ENCODE measurements at places on chromosomes 11 and 22. TPM values are rescaled to one million over a fixed set of nuclear protein-coding genes. Genes with fewer than 3 reads are reported as not detected.

RFPL3 gene
- not detected for total RNA-seq

EMSY gene
- total RNA-seq, result 35.5 TPM

GGTLC2 gene
- total RNA-seq, result not detected

COMMD9 gene
- 68.5 TPM for total RNA-seq

PGA5 gene
- not detected for total RNA-seq

RAG2 gene
- total RNA-seq, result not detected

C11orf87 gene
- not detected for total RNA-seq

OR5A1 gene
- total RNA-seq, result not detected

EIF3F gene
- 136 TPM for total RNA-seq

DNA sequence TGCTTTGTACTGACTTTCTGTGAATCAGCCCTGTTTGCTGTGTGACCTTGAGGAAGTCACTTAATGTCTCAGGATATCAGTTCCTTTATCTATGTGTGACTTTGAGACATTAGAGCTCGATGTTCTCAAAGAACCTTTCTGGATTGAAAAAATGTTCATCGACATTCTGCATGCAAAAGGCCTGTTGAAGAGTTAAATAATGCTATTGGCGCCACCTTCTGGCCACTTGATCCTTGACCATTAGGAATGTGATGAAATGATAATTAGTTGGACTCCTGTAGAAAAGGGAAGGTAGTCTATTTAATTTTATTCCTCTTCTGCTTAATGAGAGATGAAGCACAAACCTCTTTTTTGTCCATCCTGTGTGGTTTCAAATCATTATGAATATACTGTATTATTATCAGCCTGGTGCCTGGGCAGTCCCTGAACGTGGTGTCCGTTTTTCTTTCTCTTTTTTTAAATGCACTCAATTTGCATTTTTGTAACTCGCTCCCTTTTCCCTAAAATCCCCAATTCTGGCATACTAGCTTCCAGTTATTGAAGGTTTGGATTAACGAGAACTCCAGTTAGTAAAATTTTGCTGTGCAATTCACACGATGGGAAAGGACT, 20.7 kb downstream of the ELF5 start:
- DNase-seq, result peak; percentile 68

DNA sequence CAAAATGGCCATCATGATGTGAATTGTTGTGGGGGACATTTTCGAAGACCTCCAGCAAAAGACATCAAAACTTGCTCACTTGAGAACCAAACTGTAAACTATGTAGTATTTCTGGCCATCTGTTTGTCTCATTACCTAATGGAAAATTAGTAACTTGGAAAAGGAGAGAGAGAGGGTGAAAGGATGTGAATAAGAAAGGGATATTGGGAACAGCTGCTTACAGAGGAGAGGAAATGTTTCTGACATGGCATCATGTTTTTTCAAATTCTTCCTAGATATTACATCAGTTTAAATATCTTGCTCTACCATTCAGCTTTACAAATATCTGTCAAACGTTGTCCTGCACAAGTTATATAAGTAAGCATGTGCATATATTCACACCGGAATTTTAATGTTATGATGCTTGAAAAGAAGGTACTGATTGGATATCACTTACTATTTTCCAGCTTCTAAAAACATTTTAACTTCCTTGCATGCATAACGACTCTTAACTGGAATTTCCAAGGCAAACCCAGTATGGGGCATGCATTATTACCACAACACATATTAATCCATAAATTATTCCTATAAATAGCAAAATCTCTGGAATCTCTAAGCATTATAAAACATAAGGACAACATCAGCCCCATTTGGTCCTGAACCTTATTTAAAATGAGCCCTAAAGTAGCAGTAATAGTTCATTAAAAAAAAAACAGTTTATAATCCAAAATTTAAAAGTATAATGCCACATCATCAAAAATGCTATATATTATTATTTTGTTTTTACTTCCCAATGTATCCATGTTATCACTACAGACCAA, 20.0 kb downstream of the GUCY1A2 start:
- no peak for DNase-seq

- no peak for DNase-seq
Measured at GRCh38 chr11:96234866-96235441, 108.0 kb downstream of the MAML2 start.

DNA sequence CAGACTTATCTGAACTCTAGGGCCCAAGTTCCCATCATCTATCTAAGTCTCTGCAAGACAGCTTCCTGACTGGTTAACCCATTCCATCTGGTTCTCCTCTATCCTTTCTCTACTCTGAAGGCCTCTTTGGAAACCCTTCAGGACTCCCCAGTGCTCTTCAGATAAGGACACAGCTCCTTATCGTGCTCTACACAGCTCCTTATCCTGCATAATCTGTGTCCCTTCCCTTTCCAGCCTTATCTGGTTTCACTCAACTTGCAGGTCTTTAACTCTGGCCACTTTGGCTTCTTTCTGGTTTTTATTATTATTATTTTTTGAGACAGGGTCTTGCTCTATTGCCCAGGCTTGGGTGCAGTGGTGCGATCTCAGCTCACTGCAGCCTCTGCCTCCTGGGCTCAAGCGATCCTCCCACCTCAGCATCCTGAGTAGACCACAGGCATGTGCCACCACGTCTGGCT, 10.6 kb downstream of the ENDOD1 start:
- no peak for DNase-seq

DNA sequence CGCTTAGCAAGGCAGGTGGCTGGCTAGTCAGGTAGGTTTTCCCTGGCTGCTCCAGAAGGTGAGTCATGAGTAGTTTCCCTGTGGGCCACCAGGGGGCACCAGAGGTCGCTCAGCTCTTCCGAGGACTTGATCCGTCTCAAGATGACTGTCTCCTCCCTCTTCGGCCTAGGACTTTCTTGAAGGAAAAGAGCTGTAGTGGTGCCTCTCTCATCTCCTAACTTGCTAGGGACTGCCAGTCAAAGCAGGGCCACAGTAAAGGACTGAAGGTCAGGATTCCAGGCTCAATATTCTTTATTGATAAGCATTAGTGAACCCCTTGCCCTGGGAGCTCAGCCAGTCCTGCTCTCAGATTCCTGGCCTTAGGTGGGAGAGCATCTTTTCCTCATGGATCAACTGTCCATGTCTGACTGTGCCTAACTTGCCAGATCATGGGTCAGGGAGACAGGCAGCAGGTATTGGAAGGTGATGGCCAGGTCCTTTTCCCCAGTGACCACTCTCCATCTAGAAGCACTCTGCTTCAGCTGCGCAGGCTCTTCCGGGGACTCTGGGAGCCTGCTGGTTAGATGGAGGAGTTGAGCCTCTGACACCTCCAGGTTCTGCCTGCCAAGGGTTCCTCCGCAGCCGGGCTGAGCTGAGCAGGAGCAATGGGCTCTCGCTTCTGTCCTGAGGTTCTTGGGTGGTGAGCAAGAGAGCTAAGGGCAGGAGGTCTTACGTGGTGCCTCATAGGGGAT, 1.9 kb downstream of the POLD4 start:
- peak; percentile 83 for DNase-seq

DNA sequence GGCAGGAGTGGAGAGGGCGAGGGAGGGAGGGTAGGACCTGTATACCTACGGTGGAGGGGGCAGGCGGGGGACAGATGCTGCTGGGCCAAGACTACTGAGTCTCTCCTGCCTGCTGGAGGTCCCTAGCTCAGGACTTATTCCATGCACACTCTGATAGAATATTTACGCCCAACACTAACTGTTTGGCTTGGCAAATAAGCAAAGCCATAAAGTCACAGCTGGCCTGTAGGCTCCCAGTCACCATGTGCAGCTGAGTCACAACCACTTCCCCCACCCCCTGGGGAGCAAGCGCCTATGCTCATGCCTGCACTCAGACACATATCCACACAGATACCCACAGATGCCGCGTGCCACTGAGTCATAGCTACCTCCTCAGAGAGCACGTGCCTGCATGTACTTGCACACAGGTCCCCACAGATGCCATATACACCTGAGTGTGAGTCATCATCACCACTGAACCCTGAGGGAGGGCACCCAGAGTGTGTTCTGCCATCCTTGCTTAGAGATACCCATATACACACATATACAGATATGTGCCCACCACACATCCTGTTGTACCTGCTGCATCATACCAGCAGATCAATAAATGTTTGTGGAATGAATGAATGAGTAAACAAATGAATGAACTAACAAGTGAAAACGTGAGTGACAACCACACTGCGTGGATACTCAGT, 95.8 kb downstream of the SWAP70 start:
- peak; percentile 92 for DNase-seq

GRCh38 chr11:69435161-69435986, 46.1 kb upstream of the LINC01488 start:
- peak; percentile 32 for DNase-seq

DNA sequence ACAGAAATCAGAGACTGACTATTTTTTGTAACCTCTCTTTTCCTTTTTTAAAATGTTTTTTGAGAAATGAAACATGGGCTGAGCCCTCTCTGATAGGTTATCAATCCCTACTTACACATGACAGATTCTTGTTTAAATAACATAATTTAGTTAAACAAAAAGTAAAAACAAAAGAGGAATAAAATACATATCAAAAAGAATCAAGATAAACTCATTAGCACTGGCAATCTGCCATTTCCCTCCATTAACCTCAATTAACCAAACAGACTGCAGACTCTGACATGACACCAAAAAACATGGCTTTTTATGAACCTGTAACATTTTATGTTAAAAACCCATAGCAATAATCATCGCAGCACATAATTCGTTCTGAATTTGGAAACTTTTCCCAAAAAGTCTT, 284.4 kb upstream of the MTNR1B start:
- no peak for DNase-seq

DNA sequence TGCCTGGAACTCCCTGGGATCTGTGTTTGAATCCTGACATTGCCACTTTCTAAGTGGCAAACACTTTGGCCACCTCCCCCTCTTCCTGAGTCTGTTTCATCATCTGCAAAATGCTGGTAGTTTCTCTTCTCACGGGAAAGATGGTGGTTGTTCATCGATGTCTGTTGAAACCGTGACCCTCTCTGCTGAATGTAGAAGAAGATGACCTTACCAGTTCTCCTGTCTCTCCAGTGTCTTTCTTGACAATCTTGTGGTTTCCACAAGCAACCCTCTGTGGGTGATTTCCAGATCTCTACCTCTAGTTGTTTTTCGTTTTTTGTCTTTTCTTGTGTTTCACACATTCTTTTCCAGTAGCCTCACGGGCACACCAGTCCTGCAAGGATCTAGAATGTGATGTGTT, 27.5 kb downstream of the ZBTB16 start:
- no peak for DNase-seq

- DNase-seq, result no peak
Measured at GRCh38 chr11:61545341-61545740, 35.5 kb downstream of the SYT7 start.

- DNase-seq, result no peak
Measured at GRCh38 chr11:61635304-61635703, 44.9 kb upstream of the DAGLA start.

DNA sequence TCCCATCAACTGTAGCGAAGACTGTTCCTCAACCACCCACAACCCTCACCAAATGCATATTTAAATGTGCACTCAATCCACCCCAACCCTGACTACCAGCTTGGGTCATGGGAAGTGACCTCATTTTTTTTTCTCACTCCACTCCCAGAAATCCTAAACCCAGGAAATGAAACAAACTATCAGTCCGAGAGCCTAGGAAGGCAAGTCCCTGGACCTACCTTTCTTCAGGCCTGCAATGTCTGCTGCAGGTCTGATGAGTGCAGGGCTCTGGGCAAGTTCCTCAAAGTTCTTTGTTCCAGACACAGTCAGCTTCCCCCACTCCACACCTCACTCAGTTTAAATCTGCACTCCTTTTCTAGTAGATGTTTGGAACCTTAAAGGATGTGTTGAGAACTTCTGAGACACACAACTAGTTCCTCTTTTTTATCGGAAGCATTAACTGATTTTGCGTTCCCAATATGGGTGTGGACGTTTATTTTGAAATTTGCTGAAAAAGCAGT, at the start of gene MS4A4E:
Gene MS4A4E (minus strand): TSS at position 398 of the 500 bp plus-strand sequence. CDS start 13,082 bp downstream, outside the sequence.
- no peak for DNase-seq

- peak; percentile 75 for DNase-seq
Measured at GRCh38 chr11:118790357-118791110, 430 bp downstream of the DDX6 start.

GRCh38 chr11:61917334-61918109, at the start of gene RAB3IL1:
RAB3IL1 (minus strand) TSS chr11:61917566; CDS start chr11:61917367, 199 bp downstream.
- no peak for DNase-seq

GRCh38 chr22:21849489-21849888, 18.0 kb downstream of the MAPK1 start:
- DNase-seq, result no peak

DNA sequence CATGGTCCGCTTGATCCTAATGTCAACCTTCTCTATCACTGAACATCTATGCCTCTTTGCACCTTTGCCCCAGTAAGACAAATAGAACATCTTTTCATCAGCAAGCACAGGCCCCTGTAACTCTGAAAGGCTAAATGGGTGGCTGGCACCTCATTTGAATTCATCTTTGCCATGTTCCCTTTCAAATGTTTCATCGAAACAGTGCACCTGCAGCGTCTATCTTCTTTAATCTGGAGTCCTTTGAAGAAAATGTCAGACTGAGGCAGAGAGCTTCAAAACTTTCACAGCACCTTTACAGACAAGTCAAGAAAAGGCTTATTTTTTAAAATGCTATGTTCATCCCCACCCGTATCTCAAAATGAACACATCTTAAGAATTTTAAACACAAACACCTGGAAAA, 3.4 kb downstream of the MPPED2 start:
- DNase-seq, result no peak

GRCh38 chr22:30062259-30062658, 18.0 kb upstream of the HORMAD2 start:
- DNase-seq, result no peak

- DNase-seq, result no peak
Measured at GRCh38 chr11:35974882-35975589, 31.2 kb downstream of the LDLRAD3 start.

DNA sequence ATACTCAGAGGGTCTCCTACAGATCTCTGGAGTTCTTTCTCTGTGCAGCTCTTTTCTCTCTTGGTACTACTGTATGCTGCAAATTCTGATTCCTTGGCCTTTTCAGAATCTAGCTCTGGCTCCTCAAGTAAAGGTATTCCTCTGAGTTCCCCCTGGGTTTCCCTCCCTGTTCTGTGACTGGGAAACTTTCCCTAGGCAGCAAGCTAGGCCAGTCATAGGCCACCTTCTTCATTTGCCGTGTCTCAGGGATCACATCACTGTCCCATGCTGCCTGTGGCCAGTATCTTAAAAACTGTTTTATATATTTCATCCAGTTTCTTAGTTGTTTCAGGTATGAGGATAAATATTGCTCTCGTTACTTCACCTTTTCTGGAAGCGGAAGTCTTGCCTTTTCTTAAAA, 71.2 kb downstream of the FAM83F start:
- no peak for DNase-seq

DNA sequence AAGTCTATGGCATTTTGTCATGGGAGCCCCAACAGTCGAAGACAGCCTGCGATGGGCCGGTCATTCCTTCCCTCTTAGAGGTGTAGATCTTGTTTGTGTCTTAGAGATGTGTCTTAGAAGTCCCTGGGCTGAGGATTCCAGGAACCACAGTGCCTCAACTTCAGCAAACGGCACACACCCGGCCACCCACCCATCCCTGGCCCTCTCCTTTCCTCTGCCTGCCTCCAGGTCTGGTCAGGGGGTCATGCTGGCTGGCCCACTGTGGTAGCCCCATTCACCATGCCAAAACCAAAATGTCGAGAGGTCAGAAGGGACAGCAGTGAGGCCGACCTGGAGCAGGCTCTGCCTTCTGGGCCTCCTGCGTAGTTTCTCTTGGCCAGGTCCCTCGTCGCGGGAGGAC, 857.9 kb downstream of the TBC1D22A start:
- DNase-seq, result peak; percentile 23
